ENCODE measurements at places on chromosomes 2 and 18.

DNA sequence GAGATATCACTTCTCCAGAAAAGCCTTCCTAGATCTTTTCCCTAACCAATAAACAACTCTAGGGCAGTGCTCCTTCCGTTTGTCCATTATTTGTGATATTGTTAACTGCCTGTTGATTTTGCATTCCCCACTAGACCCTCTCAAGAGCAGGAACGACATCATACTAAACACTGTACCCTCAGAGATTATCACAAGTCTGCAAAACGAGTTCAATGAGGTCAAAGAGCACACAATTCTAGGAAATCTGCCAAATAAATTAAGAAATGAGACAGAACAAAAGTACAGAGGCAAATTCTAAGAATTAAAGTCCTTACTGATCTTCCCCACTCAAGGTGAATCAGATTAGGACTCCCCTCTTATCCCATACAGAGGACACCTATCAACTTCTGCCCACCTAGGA, 7.6 kb downstream of the RTTN start:
- DNase-seq: no peak

DNA sequence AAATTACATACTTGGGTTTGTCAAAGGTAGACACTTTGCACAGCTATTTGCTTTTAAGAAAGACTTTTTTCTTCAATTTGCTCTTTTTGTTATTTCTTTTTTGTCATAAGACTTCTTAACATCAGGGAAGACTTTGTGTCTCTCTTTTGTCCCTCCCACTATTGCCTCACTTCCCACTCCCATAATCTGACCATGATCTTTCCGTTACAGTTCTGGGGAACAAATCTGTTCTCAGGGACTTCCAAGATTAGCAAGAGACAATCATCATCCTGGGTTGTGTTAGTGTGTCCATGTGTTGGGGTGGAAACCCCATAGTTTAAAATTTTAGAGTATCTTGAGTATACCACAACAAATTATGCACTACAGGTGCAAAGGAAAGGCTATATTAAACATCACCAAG, 75.3 kb downstream of the REV1 start:
- no peak for DNase-seq

DNA sequence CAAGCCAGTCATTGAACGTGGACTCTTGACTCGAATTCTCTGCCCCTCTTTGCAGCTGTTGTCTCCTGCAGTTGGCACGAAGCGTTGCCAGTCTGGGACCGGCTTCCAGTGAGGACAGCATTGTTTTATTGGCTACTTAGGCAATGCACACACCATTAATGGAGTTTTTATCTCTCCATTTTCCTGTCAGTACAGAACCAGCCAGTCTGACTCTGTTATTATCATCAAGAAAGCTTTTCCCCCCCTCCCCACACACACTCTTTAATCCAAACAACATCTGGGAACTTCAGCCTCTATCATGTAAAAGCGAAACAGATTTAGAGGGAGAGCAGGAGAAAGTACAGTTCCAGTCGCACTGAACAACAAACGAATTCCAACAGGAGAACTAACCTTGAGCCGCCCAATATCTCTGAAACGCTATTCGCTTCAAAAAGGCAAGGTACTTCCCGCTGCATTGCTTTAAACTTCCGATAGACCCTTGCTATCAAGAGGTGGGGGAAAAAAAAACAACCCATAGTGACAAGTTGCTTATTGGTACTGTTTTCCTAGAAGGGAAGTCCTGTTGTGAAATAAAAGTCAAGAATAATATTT, 38.2 kb downstream of the ACVR1 start:
- DNase-seq: no peak

DNA sequence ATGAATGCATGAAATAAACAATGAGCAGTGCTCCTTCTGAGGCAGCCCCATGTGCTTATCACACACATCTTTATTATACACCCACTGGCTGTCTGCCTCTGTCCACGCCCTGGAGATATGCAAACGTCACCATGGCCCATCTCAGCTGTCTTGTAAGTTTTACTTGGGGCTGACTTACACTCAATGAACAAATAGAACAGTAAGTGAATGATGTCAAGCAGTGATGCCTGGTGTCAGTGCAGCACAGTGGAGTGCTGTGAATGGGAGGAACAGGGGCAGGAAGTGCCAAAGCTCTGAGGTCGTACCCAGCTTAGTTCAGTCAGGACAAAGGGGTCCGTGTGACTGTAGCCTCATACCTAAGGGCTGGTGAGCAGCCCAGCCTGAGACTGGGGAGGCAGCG, 659.5 kb upstream of the HS6ST1 start:
- no peak for DNase-seq

DNA sequence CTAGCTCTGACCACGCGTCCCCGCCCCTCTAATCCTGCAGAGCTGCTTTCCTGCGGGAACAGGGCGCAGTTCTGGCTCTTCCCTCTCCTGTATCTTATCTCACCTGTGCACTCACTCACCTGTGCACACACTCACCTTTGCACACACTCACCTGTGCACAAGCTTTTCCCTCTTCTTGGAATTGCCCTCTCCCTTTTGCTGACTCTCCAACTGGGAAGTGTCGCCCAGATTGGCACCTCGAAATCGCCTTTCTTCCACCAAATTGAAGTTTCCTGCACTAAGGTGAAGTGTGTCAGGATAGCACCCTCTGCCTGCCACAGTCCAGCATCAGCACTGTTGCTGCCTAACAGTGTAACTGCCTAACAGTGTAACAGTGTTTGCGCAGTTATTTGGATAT, 566 bp upstream of the CMPK2 start:
- peak; percentile 33 for DNase-seq

DNA sequence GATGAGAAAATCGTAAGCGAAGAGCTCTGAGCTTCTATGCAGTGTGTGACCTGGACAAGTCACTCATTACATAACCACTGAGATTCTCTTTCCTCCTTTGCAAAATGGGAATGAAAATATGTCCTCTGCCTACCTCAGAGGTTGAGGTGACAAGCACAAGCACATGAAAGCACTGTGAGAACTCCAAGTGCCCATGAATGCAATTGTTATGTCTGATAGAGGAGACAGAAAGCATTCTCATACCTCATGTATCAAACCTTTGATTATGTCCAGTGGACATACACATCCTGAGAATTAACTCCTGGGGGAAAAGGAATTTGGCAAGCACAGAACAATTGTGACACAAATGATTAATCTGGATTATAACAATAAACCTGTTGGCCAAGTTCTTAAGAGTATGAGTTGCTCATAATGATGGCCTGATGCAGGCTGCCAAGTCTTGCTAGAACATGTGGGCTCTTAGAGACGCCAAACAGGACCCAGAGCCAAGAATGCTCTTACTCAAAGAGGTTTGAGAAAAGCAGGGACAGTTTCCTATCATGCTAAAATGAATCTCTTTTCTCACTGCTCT, 8.5 kb upstream of the RMDN2 start:
- DNase-seq: no peak

DNA sequence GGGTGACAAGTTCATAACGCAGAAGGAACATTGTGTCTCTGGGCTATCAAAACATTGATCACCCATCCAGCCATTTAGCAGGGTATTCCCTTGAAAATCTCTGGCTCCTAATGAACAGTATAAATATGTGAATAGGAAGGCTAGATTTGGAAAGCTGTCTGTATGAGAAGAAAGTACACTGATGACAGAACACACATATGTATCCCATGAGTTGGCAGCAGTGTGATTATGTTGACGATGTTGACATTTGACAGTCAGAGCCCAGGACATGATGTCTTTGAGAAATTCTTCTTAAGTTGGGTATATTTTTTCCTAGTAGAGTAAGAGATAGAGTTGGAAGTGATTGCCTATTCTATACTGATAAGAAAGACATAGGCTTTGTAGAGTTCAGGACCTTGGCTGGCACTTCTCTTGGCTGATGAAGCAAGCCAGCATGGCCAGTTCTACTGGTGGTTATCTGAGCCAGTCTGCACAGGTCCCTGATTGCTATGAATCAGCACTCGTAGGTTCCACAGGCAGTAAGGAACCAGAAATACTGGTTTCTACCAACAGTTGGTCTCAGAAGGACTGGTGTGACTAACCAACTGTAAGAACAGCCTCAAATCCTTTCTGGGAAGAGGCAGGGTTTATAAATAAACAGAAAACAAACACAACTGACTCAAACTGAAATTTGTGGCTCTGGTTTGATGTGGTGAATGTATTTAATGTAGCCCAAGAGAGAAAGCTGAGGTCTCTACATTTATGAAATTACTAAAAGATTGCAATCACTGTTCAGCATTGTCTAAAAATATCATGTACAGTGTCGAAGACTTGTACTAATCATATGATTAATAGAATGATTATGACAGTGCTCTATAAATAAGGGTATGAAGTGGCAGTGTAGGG, 43.9 kb upstream of the RAPH1 start:
- DNase-seq: peak; percentile 54

DNA sequence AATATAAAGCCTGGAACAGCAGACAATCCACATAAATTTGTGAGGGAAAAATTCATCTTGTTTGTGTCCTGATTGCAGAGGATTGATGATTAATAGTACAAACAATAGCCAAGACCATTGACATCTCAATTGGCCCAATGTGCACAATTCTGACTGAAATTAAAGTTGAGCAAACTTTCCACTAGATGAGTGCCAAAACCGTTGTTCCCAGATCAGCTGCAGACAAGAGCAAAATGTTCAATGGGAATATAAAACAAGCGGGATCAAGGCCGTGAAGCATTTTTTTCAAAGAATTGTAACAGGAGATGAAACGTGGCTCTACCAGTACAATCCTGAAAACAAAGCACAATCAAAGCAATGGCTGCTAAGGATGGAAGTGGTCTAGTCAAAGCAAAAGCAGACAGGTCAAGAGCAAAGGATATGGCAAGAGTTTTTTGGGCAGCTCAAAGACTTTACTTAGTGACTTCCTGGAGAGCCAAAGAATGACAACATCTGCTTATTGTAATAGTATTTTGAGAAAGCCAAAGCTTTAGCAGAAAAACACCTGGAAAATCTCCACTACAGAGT, 55.9 kb upstream of the KIF5C start:
- DNase-seq: no peak

- DNase-seq: no peak
These were observed 6.3 kb downstream of the UGT1A1 start for GRCh38 chr2:233766416-233766815.

GRCh38 chr2:101706819-101707177, 9.3 kb downstream of the MAP4K4 start:
- DNase-seq: no peak

- DNase-seq: no peak
These were observed 104.4 kb downstream of the CTIF start for GRCh38 chr18:48643262-48643661.

DNA sequence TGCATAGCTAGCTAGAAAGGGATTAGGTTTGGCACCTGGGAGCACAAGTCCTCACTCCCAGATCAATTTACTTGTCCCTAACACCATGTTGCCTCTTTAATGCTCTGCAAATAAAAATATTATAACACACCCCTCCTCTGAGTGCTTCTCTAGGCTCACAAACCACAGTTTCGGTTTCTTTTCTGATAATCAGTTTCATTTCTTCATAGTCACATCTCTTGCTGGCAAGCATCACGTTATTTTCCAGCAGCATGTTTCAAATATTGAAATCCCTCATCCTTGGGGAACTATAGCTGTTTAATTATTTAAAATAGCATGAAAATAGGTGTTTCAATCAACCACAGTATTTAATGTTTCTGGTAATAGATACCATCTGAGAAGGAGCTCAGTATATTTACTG, 13.9 kb upstream of the SMCHD1 start:
- DNase-seq: no peak

DNA sequence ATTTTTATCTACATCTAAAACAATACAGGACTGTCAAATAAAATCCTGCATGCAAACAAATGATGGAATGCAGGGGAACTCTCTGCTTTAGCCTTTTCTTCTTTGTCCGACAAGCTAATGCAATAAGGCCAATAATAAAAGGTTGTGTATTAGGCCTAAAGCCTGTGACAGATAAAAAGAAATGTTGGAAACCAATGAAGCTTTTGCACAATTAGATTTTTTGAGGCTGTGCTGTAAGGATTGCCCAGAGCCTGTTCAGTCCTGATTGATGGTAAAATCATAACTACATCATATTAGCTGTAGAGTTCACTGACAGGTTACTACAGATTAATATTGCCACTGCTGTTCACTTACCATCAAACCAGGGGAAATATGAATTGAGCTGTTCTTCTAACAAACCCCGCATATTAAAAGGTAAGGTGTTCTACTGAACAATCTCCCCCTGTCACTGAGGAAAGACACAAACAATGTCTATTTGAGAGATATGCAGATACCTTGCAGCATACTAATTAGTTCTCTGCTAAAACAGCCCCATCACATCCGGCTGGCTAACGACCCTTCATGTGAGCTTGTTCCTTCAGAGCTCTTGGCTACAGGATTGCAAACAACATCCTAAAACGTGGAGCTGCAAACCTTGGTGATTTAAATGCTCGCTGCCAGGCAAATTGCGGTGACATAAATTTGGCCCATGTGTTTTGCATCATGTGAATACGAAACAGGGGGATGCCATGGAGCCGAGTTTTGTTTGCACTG, 305.4 kb downstream of the MTX2 start:
- DNase-seq: no peak

DNA sequence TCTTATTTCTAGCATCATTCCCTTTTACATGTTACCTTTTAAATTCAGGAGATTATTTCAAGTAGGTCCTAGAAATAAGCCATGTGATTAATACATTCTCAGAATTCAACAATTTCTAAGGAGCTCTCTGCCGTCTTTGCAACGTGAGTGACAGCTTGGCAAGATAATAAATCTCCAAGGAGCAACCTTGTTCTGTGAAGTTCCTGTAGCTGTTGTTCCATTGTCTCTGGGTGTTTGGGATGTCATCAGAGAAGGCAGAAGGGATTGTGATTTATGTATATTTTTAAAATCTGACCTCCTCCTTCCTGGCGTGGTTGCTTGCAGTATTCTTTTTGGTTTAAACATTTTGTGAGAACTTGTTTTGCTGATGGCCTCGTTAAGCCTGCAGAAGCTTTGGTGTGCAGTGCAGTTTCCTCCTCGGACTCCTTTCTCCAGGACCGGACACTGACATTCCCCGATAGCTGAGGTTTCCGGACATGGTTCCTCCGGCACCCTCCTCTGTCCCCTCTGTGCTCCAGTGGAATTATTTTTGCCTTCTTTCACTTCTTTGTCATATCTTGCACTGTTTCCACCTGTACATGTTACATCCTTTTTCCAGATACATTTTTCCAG, 33.7 kb downstream of the RAMP1 start:
- DNase-seq: no peak

DNA sequence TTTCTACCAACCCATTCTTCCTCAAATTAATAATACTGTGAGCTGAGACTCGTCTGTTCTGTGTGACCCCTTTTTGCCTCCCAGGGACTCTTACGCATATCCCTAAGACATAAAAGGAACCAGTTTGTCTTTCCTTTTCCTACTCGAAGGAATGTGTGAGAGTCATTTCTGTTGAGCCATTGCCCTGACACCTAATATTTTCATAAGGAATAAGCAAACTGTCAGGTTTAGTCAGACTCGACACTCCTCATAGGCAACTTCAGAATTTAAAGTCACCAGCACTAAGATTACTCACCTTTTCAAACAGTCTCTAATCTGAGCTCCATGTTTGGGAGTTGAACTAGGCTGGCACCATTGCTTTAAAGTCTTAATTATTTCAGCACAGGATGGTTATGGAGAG, 305.5 kb downstream of the IKZF2 start:
- DNase-seq: no peak

- no peak for DNase-seq
These were observed 318.0 kb downstream of the FIGN start for GRCh38 chr2:163417596-163418337.

- no peak for DNase-seq
These were observed 36.3 kb upstream of the SMAD7 start for GRCh38 chr18:48986851-48987761.

Data from stimulated activated CD4-positive, alpha-beta T cell treated with anti-CD3 and anti-CD28 coated beads, Interleukin-1b, Interleukin-23, amount 100 ng/mL, for 48 hours (primary cell).